ENCODE measurements at places on chromosomes 2 and 18.
A peak's percentile ranks its signal among the peaks of the same experiment; 100 is the strongest.

GRCh38 chr2:216606551-216607276 lies 26.5 kb upstream of the IGFBP2 start:
- DNase-seq = no peak

- DNase-seq = peak; percentile 55
Measured at GRCh38 chr2:120677696-120678247, 57.9 kb upstream of the GLI2 start.

- no peak for DNase-seq
Measured at GRCh38 chr2:11781602-11782001, 35.2 kb downstream of the LPIN1 start.

- DNase-seq = no peak
Measured at GRCh38 chr2:171943869-171944268, 21.6 kb downstream of the HAT1 start.

DNA sequence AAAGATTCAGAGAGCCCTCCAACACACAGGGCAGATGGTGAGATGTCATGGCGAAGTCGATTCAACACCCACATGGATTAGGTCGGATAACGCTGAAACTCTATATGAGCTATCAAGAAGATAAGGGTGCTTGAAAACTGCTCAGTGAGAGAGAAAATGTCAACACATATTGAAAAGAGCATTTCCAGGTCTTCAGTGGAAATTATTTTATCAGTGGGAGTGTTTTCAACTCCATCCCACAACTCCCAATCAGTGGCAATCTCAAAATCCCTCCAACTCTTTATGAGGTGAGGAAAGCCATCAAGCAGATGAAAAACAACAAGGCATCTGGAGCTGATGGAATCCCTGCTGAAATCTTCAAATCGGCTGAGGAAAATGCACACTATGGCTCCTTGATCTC lies 104.5 kb upstream of the KLHL14 start:
- no peak for DNase-seq

DNA sequence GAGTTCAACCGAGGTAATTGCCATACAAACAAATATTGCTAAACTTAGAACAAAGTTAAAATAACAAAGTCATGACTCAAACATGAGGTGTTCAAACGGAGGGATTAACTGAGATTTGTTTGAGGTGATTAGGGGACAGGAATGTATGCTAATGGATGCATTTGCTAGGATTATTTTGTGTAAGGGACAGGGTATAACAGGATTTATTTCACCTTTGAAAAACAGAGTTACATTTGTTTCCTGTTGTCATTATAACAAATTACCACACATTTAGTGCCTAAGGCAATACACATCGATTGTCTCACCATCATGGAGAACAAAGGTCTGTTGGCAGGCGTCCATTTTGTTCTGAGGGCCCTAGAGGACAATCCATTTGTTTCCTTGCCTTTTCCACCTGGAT lies 304.3 kb upstream of the CNTNAP5 start:
- DNase-seq = no peak

DNA sequence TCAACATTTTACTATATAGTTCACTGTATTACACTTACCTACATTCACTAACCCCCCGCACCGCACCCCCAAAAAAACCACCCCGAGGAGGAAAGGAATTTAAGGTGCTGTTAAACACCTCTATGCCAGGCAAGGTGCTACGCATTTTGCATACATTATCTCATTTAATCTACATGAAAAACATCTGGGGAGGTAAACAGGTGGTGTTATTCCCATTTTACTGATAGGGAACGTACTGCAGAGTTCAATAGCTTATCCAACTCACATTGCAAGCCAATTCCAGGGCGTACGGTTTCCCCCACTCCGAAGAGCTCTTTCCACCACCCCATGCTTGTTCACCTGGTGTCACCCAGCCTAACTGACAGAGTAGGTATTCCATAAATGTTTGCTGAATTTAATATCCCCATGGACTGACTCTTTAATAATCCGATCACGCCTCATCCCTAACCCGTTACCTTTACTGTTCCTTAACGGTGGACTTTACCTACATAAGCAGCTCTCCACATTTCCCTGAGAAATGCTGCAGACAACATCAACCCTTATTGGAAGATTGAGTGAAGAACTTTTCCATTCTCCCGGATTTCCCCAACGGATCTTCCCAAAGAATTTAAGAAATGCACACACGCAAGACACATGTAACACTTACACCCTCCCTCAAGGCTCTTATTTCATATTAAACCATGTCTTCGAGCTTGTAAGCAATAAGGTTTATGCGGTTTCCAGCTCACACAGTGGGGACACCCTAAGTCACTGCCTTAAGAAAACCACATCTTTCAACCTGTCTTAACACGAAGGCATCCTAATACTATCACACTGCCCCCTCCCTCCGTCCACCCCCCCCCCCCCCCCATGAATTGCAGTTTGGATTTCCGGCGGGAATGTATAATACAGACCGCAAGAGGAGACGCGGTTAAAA lies 1.2 kb downstream of the RAPH1 start:
- peak; percentile 49 for DNase-seq

- DNase-seq = no peak
Measured at GRCh38 chr2:238091436-238092060, 8.6 kb upstream of the ESPNL start.
